ENCODE measurements at places on chromosomes 6 and 20.

- no peak for DNase-seq
These were observed 96.6 kb downstream of the DLGAP4 start for GRCh38 chr20:36402708-36403107.

DNA sequence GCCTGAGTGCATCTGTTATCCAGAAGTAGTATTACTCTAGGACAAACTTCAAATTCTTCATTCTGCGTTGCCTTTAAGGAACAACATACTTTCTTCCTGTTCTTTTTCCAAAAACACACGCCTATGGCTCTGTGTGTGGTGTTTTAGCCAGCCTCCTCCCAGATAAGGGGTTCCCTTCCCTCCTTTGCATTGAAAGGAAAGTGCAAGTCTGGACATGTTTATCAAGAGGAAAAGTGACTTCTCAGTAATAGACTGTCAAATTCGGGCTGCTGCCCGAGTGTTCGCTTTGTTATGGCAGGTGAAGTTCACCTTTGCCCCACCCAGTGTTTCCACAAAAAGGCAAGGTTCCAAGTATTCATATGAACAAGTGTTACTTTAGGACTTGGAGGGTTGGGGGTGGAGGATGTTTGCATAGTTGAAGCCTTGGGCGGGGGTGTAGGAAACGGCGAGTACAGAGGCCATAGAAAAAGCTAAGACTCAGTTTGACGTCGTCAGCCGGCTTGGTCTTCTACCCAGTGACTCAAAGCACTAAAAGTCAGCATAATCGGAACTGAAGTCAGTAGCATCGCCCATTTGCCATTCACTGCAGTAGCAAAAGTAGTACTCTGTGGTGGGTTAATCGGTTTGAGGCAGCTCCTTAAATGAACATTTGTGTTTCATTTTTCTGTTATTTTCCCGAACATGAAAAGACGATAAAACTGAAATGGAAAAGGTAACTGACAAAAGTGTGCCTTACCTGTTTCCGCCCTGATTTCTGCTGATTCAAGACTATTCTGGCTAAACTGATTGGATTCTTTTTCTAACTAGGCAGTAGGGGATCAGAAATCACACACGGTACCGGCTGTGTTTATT is 12.5 kb downstream of the PRDM1 start:
- DNase-seq, result peak; percentile 72

GRCh38 chr6:107114926-107115694 is at the start of gene BEND3:
TSS of gene BEND3 (minus strand) at chr6:107115515. CDS start at chr6:107099285, 16,230 bp downstream.
- peak; percentile 28 for DNase-seq

GRCh38 chr6:35091346-35092083 is 49.6 kb downstream of the TCP11 start:
- no peak for DNase-seq

DNA sequence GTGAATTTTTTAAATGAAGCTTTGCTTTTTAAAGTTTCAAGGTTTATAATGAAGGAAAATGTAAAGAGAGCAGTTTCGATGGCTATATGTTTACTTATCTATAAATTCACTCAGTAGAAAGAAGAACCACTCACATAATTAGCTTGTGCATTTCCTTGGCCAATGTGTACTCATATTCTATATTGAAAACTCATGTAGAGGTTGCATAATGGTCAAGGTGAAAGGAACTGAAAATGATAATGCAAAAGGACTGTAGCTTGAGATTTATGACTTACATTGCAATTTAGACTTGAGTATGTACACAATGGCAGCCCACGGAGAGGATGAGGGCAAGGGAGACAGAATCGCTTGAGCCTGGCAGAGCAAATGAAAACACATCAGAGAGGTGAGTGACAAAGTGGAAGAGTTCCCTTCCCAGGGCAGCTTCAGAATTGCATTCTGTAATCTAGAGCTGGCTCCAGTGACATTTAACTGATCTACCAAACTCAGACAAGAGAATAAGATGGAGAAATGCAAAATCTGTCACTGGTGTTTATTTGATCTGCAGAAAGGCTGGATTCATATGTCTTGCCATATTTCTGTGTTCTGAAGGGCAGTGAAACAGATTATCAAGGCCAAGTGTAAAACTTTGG is 191.8 kb downstream of the TMEM200A start:
- no peak for DNase-seq
